ENCODE measurements at places on chromosomes 16 and 17. TPM values are rescaled to one million over a fixed set of nuclear protein-coding genes. Genes with fewer than 3 reads are reported as not detected.
A peak's percentile ranks its signal among the peaks of the same experiment; 100 is the strongest.

- H3K27me3 ChIP-seq: no peaks in the 10 kb centered on the region
- no peak overlapping the region for H3K4me3 ChIP-seq
- H3K4me1 ChIP-seq: peaks cover 17% of the 10 kb centered on the region
- no peak for DNase-seq
- H3K36me3 ChIP-seq: no peaks in the 10 kb centered on the region
Observed at GRCh38 chr17:27566671-27567562, 64.1 kb upstream of the LGALS9 start.

CDRT15 gene
- not detected for total RNA-seq

MT4 gene
- total RNA-seq: not detected

DNA sequence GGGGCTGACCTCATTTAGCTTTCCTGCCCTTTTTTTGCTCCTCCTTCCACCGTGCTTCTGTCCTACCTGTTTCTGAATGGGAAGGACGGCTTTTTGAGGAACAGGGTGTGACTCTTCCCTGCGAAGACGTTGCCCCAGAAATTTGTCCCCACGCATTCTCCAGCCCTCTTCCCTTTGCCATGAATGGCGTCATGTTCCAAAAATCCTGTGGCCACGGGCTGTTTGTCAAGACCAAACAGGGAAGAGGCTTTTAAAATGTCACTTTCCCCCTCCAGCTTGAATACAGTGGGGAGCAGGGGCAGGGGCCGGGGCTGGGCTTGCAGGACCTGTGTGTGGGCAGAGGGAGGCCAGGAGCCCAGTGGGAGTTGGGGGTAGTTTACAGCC is 13.9 kb downstream of the MPRIP start:
- no peaks in the 10 kb centered on the region for H3K4me1 ChIP-seq
- no peaks in the 10 kb centered on the region for H3K27me3 ChIP-seq
- H3K4me3 ChIP-seq: no peak overlapping the region

DNA sequence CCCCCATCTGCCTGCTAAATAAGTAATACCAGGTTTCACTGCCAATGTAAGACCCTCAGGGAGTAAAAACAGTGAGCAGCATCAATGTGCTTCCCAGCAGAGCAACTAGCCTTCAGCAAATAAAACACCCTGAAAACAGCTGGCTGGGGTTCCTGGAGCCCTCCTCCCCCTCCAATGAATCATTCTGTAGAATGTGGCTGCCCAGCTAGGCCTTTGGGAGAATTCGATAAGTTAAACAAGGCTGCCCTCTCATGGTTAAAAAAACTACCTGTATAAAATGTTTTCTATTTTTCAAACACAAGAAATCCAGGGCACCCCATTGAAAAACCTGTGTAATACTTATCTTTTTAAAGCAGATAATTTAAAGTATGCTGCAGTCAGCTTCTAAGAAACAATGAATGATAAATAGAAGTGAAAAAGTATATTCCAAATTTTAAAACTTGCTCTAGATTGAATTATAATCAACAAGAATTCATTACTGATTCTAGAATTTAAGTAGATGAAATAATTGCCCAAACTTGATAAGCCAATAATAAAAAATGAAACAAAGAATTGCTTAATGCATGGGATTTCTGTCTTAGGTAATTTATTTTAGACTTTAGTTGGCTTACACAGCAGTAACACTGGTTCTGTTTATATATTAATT is 9.4 kb upstream of the TOM1L1 start:
- H3K36me3 ChIP-seq: no peaks in the 10 kb centered on the region
- H3K4me1 ChIP-seq: no peaks in the 10 kb centered on the region
- no peaks in the 10 kb centered on the region for H3K27me3 ChIP-seq
- DNase-seq: peak; percentile 77
- H3K27ac ChIP-seq: no peak overlapping the region
- H3K4me3 ChIP-seq: no peak overlapping the region

PRR35 gene
- total RNA-seq: 0.27 TPM

- no peaks in the 10 kb centered on the region for H3K27me3 ChIP-seq
- H3K27ac ChIP-seq: no peak overlapping the region
- peaks cover 3% of the 10 kb centered on the region for H3K36me3 ChIP-seq
- no peak overlapping the region for H3K4me3 ChIP-seq
Observed at GRCh38 chr16:11100239-11100750, 155.7 kb downstream of the SOCS1 start.

DNA sequence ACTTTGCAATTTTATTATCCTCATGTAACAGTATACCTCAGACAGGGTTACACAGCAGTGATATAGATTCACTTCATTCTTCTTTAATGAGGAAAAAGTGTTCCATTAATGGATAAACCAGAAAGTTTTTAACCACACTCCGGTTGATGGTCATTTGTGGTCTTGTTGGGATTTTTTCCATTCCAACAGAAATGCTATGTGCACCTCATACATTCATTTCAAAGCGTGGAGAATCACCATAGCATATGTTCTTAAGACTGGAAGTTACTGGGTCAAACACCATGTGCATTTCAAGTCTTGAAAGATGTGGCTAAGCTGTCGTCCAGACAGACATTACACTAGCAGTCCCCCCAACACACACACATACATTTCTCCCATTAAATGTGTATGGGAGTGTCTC is 245.8 kb upstream of the CDH5 start:
- H3K36me3 ChIP-seq: no peaks in the 10 kb centered on the region
- peaks cover 2% of the 10 kb centered on the region for H3K4me1 ChIP-seq
- DNase-seq: no peak
- H3K27me3 ChIP-seq: no peaks in the 10 kb centered on the region

ARHGAP44 gene
- total RNA-seq: 14.2 TPM

SOX8 gene
- 5.1 TPM for total RNA-seq

- no peak overlapping the region for H3K27ac ChIP-seq
- no peak overlapping the region for H3K4me3 ChIP-seq
- H3K27me3 ChIP-seq: no peaks in the 10 kb centered on the region
- H3K36me3 ChIP-seq: peaks cover 76% of the 10 kb centered on the region
Observed at GRCh38 chr17:35693662-35694061, 37.8 kb upstream of the RASL10B start.
